Activated T-helper 1 cell treated with anti-CD3 and anti-CD28 coated beads, Interleukin-12 subunit alpha, Interleukin-12 subunit beta, Interleukin-2, Interleukin-4 antibody, amounts not matched to agents 30 ng/mL and 10 ng/mL and 1 ng/mL, durations not matched to agents 14 hours and 24 hours and 36 hours (primary cell): ENCODE measurements at places on chromosomes 3 and 15.
A peak's percentile ranks its signal among the peaks of the same experiment; 100 is the strongest.

DNA sequence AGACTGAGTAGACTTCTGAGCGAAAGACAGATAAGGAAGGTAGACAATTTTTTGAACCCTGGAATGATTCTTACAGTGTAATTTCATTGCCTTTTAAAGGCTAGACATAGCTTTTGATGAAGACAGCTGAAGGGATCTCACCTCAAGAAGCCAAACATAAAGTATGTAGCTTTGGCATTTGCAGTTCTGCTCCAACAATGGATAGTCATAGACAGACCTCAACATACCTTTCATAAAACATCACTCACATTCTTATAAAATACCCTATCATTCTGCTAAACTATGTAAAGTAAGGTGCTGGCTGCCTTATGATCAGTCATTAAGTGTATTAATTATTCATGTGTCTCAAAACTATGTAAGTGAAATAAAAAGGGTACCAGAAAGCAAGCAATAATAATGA lies 70.0 kb downstream of the UBE3A start:
- peaks cover 47% of the 10 kb centered on the region for H3K36me3 ChIP-seq
- no peaks in the 10 kb centered on the region for H3K27me3 ChIP-seq
- H3K4me1 ChIP-seq: peaks cover 11% of the 10 kb centered on the region

- DNase-seq: no peak
- H3K36me3 ChIP-seq: no peaks in the 10 kb centered on the region
- no peak overlapping the region for H3K4me3 ChIP-seq
- no peak overlapping the region for H3K27ac ChIP-seq
- no peaks in the 10 kb centered on the region for H3K4me1 ChIP-seq
Measured at GRCh38 chr15:100768501-100768931, 111.1 kb upstream of the ALDH1A3 start.

DNA sequence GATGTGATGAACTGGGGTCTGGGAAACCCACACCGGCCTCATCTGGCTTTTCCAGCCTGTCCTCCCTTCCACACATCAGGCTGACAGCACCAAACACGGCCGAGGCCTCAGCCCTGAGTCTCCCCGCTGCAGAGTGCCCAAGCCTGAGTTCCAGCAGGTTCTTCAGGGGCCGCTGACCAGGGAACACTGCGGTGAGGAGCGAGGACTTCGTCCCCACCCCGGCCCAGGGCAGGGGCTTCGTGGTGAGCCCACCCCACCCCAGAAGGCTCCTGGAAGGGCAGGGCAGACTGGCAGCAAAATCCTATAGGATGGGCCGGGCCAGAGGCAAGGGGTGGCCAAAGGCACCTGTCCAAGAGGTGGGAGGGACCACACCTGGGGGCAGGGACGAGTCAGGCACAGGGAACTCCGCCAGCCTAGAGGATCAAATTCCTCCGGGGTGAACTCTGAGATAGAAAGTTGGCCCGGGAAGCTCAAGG lies at the start of gene SLC51A:
TSS of gene SLC51A (plus strand) at position 446 of the 476 bp plus-strand sequence. CDS start 179 bp downstream, outside the sequence.
- DNase-seq: no peak
- peak within 1 kb of the TSS; percentile 3 for H3K4me3 ChIP-seq
- peaks cover 22% of the 10 kb centered on the region for H3K4me1 ChIP-seq
- peak within 1 kb of the TSS; percentile 79 for H3K27ac ChIP-seq

DNA sequence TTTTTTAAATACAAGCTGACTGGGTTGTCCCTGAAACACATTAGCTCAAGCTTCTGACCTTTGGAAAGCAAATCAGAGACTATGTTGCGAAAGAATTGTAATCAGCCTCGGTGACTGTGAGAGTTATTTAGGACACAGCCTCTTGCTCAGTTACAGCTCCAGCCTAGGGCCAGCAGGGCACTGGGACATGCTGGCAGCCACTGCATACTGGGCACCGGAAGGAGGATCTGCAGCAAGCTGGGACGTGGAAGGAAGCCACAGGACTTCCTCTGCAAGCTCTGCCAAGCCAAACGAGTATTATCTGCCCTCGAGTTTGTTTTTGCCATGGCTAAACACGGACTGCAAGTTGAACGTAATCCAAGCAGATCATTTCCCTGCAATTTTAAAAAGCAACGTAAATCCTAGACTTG lies 24.4 kb upstream of the COPG1 start:
- peak overlapping the region; percentile 75 for H3K27ac ChIP-seq
- H3K27me3 ChIP-seq: no peaks in the 10 kb centered on the region
- H3K4me1 ChIP-seq: peaks cover 40% of the 10 kb centered on the region
- H3K36me3 ChIP-seq: peaks cover 3% of the 10 kb centered on the region
- peak overlapping the region; percentile 49 for H3K4me3 ChIP-seq

DNA sequence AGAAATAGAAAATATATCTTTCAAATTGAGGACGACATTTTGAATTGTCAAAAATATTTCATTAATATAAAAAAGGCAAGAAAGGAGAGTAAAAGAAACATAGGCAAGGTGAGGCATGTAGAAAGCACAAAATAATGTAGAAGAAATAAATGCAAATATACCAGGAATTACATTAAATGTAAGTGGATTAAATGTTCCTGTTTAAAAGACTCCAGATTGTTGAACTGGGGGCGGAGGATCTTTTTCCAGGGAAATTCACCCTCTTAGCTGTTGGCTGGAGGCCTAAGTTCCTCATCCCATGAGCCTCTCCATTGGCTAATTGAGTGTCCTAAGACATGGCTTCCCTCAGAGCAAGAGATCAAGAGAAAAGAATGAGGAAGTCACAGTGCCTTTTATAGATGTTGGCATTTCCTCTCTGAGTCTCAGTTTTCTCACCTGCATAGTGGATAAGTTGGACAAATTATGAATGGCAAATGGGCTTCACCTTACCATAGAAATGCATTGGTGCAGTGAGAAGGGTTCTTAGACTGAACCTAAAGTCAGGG lies 147.4 kb upstream of the SMAD3 start:
- peaks cover 28% of the 10 kb centered on the region for H3K27me3 ChIP-seq
- H3K27ac ChIP-seq: no peak overlapping the region
- peaks cover 5% of the 10 kb centered on the region for H3K36me3 ChIP-seq

- no peaks in the 10 kb centered on the region for H3K36me3 ChIP-seq
- H3K4me3 ChIP-seq: no peak overlapping the region
- DNase-seq: no peak
- no peak overlapping the region for H3K27ac ChIP-seq
Measured at GRCh38 chr15:27250223-27250622, 279.2 kb downstream of the GABRG3 start.

DNA sequence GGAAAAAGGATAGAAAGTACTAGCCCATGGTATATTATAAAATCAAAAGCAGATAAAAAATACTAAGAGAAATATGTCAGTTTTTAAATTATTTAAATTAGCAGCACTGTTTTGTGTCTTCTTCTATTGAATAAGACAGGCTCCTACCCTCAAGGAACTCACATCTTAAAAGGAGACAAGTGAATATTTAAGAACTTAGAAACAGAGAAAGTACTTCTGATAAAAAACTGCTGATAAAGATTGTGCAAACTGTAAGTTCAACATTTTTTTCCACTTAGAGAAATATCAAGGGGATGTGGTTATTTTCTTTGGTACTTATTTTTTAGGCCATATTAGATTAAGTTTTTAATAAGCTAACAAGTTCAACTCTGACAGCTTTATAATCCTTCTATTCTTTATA lies 3.0 kb upstream of the ANKRD28 start:
- peaks cover 90% of the 10 kb centered on the region for H3K4me1 ChIP-seq
- DNase-seq: no peak

GRCh38 chr3:178588628-178589027 lies 52.4 kb downstream of the KCNMB2 start:
- DNase-seq: no peak
- H3K4me1 ChIP-seq: no peaks in the 10 kb centered on the region
- no peak overlapping the region for H3K4me3 ChIP-seq
- H3K36me3 ChIP-seq: no peaks in the 10 kb centered on the region
- H3K27ac ChIP-seq: no peak overlapping the region

- H3K4me3 ChIP-seq: no peak overlapping the region
- no peaks in the 10 kb centered on the region for H3K36me3 ChIP-seq
- peaks cover 8% of the 10 kb centered on the region for H3K4me1 ChIP-seq
- H3K27ac ChIP-seq: no peak overlapping the region
- DNase-seq: no peak
Measured at GRCh38 chr3:70738291-70738681, 425.8 kb upstream of the MDFIC2 start.

DNA sequence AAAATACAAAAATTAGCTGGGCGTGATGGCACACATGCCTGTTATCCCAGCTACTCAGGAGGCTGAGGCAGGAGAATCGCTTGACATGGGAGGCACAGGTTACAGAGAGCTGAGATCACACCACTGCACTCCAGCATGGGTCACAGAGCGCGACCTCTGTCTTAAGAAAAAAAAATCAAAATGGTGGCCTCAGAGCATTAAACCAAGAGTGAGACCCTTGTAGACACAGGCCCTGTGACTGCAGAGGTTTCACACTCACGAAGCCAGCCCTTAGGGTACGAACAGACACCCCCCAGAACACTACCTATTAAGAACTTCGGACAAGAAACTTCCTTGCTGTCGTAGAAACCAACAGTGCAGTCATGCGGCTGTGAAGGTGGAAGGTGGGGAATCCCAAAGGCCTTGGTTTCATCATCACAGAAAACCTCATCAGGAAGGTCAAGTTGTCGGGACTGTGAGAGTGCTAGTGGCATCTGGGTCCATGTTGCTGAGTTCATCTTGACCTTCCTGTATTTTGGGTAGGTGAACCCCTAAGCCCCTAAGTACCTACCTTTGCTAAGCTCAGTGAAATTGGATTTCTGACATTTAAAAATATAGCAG lies 4.8 kb upstream of the PDE8A start:
- no peak overlapping the region for H3K4me3 ChIP-seq
- H3K4me1 ChIP-seq: peaks cover 9% of the 10 kb centered on the region
- H3K36me3 ChIP-seq: no peaks in the 10 kb centered on the region
- no peak for DNase-seq

DNA sequence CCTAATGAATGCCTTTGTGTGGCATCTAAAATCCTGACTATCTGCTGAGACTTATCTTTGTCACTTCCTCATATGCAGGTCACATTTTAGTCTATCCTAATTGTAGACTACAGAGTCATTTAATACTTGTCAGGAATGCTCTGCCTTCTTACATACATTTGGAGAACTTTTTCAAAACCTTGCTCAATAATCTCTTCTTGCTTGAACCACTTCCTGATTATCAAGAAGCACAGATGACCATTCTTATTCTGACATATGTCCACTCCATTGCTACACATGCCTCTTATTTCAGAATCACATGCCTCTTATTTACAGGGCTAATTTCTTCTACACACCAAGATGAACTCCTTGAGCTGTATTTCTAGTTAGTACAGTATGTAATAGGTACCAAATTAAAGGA lies 400.3 kb downstream of the TBC1D5 start:
- H3K27ac ChIP-seq: no peak overlapping the region
- H3K36me3 ChIP-seq: no peaks in the 10 kb centered on the region
- H3K4me1 ChIP-seq: no peaks in the 10 kb centered on the region
- no peak for DNase-seq
- H3K4me3 ChIP-seq: no peak overlapping the region
- no peaks in the 10 kb centered on the region for H3K27me3 ChIP-seq
